ENCODE measurements at places on chromosomes 4 and X.

DNA sequence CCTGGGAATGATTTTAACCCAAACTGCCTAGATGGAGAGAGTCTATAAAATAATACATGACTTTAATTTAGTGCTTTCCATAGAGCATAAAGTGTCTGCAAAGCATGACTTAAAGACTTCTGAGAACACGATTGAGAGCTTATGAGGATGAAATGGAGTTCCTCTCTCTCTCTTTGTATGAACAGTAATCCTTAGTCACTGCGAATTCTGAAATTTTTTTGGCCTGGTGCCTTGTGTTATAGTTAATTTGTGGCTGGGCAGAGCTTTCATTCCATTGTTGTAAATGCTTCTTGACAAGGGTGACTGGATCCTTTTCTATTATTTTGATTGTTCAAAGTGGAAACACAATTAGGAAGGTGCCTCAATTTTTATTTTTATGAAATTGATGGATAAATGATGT, 179.5 kb downstream of the CEP135 start:
- peak; percentile 89 for DNase-seq

DNA sequence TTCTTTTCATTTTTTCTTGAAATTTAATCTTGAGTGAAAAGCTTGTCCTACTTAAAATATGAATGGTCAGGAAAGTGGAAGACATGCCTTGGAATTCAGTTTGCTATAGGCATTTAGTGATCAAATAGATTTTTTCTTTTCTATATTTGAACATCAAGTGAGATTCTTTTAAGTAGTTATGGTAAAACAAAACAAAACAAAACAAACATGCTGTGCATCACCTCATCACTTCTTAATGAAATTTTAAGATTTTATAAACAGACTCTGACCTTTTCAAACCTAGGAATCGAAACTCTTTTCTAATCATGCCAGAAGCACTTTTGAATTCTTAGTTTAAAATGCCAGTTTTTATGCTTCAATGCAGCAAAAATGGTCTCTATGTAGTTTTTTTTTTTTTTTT, 62.8 kb downstream of the CNKSR2 start:
- DNase-seq = no peak

- no peak for DNase-seq
These were observed 153.9 kb downstream of the CCNG2 start for GRCh38 chr4:77310931-77311330.

GRCh38 chr4:183591301-183591700, 67.7 kb downstream of the RWDD4 start:
- no peak for DNase-seq

- DNase-seq = no peak
These were observed 1.5 kb upstream of the NEIL3 start for GRCh38 chr4:177308125-177308524.

GRCh38 chr4:75235359-75235951, 278.7 kb downstream of the RCHY1 start:
- no peak for DNase-seq

DNA sequence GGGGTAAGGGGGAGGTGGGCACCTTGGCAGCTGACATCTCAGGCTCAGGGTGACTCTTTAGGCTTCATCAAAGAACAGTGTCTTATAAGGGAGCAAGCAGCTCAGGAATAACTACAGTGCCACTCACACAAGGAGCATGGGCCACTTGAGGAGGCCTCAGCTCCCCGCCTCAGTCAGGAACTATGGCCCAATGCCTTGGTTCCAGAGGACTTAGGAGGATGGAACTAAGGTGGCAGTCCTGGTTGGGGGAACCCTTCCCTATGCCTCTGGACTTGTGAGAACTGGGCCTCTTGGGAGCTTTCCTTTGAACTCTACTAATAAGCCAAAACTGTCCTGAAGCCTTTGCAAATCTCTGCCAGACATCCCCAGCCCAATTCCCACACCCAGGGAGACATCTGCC, 160.6 kb downstream of the EFNB1 start:
- no peak for DNase-seq

DNA sequence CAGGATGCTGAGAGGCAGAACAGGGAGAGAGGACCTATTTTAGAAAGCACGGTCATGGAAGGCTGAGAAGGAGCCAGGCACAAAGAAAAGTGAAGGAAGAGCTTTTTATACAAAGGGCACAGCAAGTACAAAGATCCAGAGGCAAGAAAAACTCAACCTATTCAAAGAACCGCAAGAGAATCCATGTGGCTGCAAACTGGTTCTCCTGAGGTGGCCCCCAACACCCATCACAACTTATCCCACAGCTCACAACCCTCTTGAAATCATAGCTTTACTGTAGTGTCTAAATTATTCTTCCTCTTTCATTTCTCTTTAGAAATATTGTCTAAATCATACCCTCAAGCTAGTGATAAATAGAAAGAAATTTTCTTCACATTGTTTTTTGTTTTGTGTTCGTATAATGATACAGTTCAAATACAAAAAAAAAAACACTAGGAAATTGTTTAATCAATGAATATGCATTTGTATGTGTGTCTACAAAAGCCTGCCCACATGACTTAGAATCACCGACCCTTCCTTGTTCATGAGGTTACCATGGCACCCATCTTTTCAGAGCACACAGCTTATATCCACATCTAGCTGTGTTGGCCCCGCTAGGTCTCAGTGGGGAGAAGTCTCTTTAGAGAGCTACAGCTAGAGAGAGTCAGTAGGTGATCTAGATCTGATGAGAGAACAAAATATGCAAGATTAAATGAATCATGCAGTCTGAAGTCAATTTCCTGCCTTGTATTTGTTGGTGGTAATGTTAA, 126.9 kb upstream of the DCLK2 start:
- DNase-seq = no peak

- DNase-seq = no peak
These were observed 20.4 kb downstream of the TMEM271 start for GRCh38 chr4:555566-556275.

- DNase-seq = no peak
These were observed 87.1 kb downstream of the AMELX start for GRCh38 chrX:11380187-11380844.

GRCh38 chr4:48481581-48481980, 1.6 kb upstream of the SLC10A4 start:
- DNase-seq = no peak

GRCh38 chr4:108620933-108621905, 843 bp downstream of the RPL34 start:
- DNase-seq = peak; percentile 44

DNA sequence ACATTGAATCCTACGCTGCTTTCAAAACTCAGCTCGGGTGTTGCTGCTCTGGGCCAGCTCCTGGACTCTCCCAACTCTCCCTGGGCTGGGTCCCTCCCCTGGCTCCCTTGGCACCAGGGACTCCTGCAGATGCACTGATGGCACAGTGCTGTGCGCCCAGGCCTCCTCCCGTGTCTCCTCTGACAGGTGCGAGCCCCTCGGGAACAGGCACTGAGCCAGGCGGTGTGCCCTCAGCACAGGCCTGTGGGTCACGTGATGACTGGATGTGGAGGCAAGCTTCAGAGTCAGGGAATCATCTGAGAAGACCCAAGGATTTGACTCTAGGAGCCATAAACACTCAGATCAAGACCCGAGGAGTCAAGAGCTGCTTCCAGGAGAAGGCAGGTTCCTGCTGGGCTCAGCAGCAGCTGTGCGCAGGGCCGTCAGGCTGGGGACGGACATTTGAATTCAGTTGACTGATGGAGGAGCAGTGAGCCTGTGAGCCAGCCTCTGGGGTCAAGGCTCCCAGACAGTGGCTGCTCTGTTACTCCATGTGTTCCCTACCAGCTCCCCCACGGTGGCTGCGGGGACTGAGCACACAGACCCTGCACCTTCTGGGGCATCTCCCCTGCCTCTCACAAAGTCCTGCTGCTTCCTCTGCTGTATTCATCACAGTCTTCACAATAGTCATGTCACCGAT, 33.0 kb downstream of the NAT8L start:
- DNase-seq = no peak

- no peak for DNase-seq
These were observed 99.5 kb downstream of the ENOX2 start for GRCh38 chrX:130803537-130803936.

DNA sequence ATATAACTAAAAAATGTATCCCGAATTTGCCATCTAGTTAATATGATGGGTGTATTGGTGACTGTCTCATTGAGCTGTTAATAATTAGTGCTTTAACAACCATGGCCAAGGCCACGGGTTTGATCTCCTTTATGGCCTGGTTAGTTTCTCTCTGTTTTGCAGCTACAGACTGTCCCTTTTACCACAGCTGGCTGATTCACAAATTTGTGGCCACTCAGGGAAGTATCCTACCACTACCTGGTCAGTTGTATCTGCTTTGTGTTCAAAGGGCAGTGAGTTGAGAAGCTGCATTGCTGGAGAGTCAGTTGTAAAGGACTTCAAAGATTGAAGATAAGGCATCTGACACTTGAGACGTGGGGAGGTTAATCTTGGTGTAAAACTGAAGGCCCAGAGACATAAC, 219.1 kb upstream of the BMP3 start:
- DNase-seq = no peak

DNA sequence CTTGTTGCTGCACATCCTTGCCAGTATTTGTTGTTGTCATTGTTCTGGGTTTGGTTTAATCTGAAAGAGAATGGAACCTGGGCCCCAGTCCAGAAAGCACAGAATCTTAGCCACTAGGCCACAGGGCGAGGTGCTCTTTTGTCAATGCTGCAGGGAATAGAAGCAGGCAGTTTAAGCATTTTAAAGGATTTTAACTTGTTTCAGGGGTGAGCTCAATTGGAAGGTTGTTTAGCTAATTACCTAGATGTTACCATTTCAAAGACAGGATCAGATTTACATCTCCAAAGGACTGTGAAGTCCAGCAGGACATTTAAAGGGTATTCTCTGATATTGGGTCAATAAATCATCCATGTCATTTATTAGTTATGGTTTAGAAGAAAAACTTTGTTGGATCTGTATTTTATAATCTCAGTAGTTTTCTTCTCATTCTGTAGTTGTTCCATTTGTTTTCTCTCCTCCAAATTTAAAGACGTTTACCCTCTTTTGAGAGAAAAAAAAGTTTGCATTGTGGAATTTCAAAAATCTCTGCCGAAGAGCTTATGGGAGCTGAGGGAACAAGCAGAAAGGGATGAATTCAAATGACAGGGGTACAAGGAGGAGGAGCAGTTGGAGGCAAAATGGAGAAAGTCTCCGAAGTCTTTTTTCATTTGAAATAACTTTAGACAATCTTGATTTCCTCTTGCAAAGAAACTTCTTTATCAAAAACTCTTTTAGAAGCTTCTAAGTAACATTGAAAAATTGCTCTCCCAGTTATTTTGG, 57.5 kb upstream of the FAM47C start:
- DNase-seq = no peak
